ENCODE measurements at places on chromosomes 2 and 18.
A peak's percentile ranks its signal among the peaks of the same experiment; 100 is the strongest.

DNA sequence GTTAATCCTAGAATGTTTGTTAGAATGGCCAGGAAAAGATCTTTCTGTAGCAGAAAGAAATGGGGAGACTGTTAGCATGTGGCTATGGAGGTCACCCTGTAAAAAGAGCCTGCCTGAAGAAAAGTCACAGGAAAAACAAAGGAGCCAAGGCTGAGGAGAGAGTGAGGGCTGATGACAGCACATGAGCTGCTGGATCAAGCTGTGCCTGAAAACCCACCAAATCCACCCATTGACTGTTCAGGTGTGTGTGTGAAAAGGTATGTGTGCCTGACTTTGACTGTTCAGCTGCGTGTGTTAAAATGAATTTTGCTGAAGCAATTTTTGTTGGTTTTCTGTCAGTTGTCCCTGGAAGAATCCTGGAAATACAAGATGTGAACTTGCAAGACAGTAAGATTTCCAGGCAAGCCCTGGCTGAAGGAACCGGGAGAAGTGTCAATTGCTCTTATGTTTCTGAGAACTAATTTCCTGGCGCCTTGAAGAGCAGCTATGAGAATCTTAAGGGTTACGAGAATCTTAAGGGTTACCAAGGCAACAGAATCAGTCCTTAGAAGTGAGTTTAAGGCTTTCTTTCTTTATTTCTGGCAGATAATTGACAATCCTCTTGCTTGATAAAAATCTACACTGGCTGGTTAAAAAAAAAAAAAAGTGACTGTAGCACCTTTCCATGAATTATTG, 73.0 kb upstream of the LGALSL start:
- DNase-seq = no peak

DNA sequence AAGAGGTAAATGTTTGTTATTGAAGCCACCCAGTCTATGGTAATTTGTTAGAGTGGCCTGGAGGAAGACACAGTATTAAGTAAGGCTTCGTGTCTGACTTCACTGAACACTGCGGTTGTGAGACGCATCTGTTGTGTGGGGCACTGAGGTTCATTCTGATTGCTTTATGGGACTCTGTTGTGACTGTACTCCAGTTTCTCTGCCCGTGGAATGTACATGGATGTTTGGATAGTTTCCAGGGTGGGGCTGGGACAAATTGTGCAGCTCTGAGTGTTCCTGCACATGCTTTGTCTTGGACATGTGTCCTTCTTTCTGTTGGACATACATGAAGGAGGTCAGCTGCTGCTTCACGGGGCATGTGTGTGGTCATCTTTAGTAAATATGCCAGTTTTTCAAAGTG, 58.6 kb downstream of the ODC1 start:
- no peak for DNase-seq

- DNase-seq = no peak
Measured at GRCh38 chr18:12598181-12598930, 59.6 kb downstream of the SPIRE1 start.

DNA sequence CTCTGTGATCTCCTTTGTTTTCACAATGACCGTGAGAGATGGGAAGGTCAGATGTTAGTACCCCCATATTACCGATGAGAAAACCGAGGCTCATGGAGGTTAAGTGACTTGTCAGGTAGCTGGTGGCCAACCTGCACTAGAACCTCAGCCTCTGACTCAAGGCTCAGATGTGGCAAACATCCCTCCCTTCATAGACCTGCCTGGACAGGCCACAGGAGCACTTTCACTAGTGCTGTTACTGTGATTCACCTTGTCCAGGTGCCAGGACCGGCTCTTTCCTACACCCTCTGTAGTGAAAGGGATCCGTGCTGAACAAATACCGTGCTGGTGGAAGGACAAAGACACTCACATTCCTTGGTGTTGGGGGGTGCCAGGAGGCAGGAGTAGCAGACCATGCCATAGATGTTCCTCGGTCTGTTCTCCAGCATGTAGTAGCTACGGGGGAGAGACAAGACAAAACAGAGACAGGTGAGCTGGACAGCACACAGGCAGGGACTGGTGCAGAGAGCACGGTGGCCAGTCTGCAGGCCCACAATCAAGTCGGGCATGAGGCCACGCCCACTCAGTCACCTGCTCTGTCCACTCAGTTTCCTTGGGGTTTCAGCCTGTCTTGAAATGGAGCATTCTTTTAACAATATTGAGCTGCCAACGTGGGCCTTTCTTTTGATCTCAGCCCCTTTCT, 65.9 kb downstream of the EDAR start:
- DNase-seq = no peak

GRCh38 chr18:37567994-37568359, 2.4 kb upstream of the CELF4 start:
- DNase-seq = no peak

- peak; percentile 91 for DNase-seq
Measured at GRCh38 chr2:157786663-157787363, 89.3 kb downstream of the ACVR1 start.

- DNase-seq = no peak
Measured at GRCh38 chr2:235212501-235213158, 260.8 kb downstream of the SH3BP4 start.

- DNase-seq = no peak
Measured at GRCh38 chr2:8680822-8681760, 765 bp upstream of the ID2 start.

- DNase-seq = no peak
Measured at GRCh38 chr2:73290049-73290839, 3.1 kb downstream of the EGR4 start.

- DNase-seq = no peak
Measured at GRCh38 chr2:106159866-106160785, 34.0 kb downstream of the UXS1 start.

Data from NCI-H524 treated with DMSO at 0.1 percent for 48 hours (cell line).